ENCODE measurements at places on chromosomes 1 and 21.

- DNase-seq = no peak
Measured at GRCh38 chr1:30085811-30086770, 637.3 kb downstream of the MATN1 start.

- no peak for DNase-seq
Measured at GRCh38 chr21:36425286-36425685, 40.1 kb downstream of the CHAF1B start.

GRCh38 chr1:233864578-233864977 lies 39.9 kb upstream of the SLC35F3 start:
- no peak for DNase-seq

DNA sequence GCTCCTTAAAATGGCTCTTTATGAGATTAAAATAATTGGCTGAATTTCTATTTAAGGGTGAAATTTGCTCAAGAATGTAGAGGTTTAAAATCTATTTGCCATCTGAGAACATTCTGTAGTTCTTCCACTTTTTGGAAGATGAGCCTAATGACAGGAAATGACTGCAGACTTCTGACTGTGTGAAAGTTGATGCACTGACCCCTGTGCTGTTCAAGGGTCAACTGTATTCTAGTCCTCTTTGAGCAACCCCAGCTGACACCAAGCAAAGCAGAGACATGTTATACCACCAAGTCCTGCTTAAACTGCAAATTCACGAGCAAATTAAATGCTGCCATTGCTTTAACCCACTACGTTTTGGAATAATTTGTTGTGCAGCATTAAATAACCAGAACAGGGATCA lies 26.6 kb downstream of the DDAH1 start:
- DNase-seq = no peak

GRCh38 chr1:224338150-224338838 lies 8.3 kb upstream of the NVL start:
- DNase-seq = no peak

DNA sequence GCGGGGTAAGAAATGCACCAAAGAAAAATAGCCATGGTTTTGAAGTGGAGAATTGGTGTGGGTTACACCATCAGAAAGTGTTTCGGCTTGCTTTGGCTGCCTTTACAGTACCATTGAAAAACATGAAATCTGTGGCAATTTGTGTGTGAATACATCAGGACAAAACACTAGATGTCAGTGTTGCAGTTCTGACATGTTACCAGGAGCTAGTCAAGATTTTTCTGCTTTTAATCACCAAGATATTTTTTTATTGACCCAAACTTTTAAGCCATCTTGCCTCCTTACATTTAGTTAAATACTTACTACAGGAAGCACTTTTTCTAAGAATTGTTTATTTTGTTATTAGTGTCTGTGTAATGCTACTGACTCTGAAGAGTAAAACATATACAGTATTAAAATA lies 14.3 kb downstream of the RRP15 start:
- no peak for DNase-seq

All from activated T-helper 1 cell treated with anti-CD3 and anti-CD28 coated beads, Interleukin-2, amount 50 U/mL, for 16 hours (primary cell).